ENCODE measurements at places on chromosomes 13 and 19.

DNA sequence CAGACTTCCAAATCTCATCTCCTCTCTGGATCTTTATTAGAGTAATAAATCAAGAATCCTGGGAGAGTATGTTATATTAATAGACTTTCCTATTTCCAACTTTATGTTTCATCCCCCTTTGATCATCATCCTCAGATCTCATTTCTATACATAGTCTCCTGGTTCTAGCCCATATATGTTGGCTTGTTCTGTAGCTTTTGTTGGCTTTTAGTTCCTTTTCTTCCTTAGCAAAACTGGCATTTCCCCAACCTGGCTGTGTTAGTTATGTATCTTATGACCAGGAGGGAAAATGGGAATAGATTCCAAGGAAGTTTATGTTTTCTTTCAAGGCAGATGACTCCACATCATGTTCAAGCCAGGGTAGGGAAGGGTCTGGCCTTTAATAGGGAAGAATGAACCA, 2464.5 kb downstream of the PCDH9 start:
- no peak for DNase-seq

- no peak for DNase-seq
Observed at GRCh38 chr13:88248393-88248792, 577.2 kb downstream of the SLITRK5 start.

DNA sequence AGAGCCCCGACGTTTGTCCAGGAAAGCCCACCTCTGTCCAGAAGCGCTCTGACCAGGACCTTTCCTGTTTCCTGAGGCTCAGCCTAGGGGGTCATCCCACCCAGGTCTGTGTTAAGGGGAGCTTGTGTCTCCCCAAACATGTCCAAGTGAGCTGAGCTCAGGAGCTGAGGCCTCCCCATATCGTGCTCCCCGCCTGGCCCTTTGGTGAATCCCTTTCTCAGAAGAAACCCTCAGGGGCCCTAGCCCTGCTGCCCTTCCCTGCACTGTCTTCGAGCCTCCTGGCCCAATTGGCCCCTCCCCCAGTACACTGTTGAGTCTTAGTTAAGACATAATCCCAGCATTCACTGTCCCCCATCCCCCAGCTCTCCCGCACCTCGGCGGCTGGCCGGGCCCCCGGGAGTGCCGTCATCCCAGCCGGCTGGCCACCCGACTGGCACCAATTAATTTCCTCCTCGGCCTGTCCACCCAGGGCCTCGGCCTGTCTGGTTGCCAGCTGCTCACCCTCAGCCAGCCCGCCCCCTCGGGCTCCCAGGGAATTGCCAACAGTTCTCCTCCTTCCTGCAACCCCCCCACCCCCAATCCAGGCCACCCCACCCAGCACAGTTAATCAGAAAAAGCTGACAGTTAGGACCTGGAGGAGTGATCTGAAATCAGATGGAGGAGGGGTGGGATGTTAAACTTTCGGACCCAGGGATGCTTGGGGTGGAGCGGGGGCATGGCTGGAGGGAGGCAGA, 13.6 kb downstream of the IER2 start:
- DNase-seq, result no peak

GRCh38 chr19:54183431-54183830, 5.9 kb downstream of the MBOAT7 start:
- no peak for DNase-seq

- DNase-seq, result no peak
Observed at GRCh38 chr13:100476963-100477362, 111.6 kb downstream of the GGACT start.

DNA sequence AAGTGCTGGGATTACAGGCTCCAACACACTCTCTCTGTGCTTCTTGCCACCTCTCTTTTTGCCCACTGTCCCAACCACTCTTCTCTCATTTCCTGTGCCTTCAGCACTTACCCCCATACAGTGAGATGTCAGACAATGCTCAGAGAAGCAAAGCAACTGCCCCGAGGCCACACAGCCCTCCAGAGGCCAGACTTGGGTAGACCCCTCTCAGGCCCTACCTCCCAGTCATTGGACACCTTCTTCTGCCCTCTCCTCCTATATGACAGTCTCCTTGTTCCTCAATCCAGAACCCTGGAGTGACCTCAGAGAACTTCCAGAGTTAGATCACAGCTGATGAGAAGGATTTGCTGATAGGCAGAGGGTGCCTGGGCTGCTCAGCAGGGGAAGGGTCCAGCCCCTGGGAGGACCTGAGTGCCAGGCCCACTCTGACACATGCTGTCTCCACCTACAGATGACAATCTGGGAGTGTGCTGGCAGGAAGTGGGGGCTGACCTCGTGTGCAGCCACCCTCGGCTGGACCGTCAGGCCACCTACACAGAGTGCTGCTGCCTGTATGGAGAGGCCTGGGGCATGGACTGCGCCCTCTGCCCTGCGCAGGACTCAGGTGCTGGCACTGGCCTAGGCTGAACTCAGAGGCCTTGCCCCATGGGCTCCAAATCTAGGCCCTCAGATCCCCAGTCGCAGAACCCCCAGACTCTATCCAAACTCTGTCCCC, 24.4 kb downstream of the LTBP4 start:
- no peak for DNase-seq

DNA sequence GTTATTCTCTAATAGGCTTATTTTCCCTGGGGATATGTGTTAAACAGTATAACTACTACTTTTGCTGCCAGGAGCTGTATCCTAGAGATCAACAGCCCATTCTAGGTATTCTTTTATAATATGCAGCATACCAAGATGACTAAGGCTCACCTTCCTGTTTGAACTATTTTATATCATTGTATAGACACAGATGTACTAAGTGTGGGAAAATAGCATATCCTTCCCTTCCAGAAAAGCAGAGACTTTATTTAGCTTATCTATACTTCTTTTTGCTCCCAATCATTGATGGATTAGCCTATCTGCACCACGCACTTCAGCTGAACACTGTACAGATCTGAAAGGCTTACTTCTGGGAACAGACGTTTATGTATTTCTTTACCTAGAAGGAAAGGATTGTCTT, 82.6 kb downstream of the MAB21L1 start:
- no peak for DNase-seq

- no peak for DNase-seq
Observed at GRCh38 chr13:50573066-50573465, 270.4 kb downstream of the DLEU7 start.

DNA sequence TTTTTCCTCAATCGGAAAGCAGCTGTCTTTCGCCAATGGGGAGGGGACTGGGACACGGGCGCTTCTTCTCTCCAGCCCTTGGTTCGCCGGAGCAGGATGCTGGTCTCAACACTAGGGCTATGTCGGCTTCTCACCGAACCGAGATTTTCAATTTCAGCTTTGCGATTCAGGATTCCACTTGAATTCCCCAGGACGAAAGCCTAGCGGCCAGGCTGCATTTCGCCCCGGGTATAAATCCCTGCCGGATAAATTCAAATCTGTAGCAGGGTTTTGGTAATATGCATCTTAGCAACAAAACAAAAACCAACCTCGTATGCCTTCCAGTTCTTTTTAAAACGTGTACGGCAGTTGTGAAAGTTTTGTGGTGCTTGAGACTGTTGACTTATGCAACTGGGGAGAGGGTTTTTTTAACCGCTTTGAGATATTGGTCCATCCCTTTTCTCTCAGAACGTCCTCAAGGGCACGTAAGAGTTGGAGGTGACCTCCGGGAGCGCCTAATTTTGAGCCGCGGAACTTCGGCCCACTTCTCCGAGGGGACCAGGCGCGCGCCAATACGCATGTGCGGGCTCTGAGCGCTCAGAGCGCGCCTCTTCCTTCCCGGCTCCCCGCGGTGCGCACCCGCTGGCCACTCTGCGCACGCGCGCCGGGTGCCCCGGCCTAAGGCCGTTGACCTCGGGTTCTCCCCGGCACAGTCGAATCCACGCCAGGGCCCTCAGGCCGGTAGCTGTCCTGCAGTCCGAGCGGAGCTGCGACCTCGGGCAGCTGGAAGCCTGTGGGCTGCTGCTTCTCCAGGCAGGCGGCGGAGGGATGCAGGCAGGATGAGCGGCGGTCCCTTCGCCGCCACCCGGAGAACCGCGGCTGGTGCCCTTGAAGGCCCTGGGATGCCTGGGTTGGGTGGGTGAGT, 7.6 kb downstream of the POU4F1 start:
- DNase-seq, result no peak

Measured in substantia nigra (tissue), 51 donors.